ENCODE measurements at places on chromosomes 16 and 17.
A peak's percentile ranks its signal among the peaks of the same experiment; 100 is the strongest.

DNA sequence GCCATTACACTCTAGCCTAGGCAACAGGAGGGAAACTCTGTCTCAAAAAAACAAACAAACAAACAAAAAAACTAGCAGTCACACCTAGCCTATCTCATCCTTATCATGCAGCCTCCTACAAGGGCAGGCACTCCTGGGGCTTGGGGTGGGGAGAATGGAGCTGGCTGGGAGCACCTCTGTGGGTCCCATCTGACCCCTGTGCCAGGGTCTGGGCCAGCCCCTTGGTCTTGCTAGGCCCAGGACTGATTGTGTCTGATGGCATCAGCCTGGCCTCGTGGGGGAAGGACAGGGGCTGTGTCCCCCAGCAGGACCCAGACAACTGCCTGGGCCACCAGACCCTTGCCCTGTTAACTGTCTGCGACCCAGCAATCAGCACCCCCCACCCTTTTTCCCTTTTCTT lies 49.8 kb downstream of the SREBF1 start:
- no peak for DNase-seq

- DNase-seq: no peak
Observed at GRCh38 chr17:41439375-41439774, 1.4 kb downstream of the KRT38 start.

DNA sequence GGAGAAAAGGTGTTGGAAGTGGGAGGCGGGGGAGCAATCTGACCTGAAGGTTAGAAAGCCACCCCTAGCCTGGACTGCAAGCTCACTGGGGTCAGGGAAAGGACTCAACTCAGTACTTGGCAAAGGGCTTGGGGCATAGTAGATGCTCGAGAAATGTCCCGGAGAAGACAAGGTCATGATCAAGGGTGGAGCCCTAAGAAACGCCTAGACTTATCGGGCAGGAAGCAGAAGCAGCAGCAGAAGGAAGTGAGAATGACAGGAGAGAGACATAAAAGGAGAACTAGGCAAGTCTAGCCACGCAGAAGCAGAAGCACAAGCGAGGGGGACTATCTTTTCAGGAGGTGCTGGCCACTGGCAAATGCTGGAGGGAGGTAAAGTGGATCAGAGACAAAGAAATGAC lies 10.2 kb downstream of the COTL1 start:
- DNase-seq: no peak

DNA sequence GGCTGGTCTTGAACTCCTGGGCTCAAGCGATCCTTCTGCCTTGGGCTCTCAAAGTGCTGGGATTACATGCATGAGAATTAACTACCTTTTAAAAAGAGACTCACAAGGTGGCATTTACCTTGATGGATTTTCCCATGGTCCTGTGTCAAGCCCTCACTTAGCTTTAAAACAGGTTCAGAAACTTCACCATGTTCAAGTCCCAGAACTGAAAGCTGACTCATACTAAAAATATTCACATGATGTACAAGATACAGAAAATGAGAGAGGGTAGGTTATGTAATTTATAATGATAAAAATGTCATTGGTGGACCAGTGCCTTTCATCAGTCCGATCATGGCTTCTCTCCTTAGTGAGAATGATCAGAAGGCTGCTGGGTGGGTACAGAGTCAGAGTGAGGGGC lies 4.3 kb upstream of the AKAP1 start:
- no peak for DNase-seq

DNA sequence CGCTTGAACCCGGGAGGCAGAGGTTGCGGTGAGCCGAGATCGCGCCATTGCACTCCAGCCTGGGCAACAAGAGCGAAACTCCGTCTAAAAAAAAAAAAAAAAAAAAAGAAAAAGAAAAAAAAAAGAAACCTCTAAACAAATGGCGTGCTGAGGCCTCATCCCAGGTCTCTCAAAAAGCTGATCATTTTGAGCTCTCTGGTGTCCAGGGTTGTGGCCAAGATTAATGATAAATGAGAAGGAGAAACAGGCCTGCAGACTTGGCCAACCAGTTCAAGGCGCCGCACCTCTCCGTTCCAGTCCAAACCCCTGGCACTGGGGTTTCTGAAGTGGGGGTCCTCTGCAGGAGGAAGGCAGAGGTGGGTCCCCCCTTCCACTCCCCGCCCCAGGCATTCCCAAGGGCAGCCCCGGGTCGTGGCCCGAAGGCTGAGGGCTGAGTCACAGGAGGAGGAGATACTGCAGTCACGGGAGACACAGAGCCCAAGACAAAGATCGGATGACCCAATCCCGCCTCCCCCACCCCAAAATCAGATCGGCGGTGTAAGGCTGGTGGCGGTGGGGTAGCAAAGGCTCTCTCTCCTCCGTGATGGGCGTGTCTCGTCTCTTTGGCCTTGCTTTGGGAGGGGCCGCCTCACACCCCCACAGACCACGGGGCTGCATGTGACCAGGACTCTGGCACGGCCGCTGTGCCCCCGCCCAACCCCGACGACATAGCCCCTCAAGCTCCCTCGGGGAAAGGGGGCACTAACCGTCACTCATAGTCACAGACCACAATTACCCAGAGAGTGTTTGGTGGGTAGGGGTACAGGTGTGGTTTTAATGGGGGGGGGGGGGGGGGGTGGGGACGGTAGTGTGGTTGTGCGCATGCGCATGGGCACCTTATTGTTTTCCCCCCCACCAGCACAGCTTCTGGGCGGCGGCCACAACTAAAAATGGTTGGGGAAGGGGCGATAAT lies 1.1 kb downstream of the VAT1 start:
- no peak for DNase-seq

DNA sequence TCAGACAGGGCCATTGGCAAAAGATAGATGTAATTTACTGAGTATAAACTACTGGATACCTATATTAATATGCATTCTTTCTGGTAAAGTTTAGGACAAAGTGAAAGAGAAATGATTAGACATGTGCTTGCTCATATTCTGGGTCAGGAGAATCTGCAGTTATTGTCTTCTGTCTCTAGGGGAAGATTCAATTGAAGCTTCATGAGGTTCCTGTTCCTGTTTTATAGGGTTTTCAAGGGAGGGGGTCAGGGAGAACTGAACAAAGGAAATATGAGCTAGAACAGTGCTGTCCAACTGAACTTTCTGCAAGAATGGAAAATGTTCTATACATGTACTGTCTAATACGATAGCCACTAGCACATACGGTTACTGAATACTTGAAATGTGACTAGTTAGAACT lies 59.3 kb upstream of the CORO6 start:
- no peak for DNase-seq

DNA sequence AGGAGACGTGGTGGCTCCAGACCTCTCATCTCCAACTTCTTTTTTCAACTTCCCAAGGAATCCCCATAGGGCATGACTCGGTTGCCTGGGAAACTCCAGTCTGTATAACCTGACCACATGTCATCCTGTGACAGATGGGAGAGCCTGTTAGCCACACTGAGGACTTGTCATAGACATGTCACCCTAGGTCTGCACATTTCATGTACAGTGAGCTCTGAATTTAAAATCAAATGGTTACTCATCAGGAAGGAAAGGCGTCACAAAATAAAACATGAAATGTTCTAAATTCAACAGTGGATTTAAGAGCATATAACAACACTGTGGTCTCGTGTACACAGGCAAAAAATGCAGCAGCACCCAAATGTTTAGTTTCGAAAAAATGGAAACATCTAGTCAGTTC lies 22.2 kb upstream of the ADAMTS18 start:
- no peak for DNase-seq

GRCh38 chr17:43403846-43404245 lies 5.1 kb downstream of the ARL4D start:
- DNase-seq: no peak

DNA sequence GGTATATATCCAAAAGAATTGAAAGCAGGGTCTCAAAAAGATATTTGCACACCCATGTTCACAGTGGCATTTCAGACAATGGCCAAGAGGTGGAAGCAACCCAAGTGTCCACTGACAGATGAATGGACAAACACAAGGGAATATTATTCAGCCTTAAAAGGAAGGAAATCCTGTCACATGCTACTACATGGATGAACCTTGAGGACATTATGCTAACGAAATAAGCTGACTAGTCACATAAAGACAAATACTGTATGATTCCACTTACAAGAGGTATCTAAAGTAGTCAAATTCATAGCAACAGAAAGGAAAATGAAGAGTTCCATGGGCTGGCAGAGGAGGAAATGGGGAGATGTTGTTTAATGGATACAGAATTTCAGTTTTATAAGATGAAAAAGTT lies 41.4 kb downstream of the TEX2 start:
- DNase-seq: no peak

- DNase-seq: no peak
Observed at GRCh38 chr17:44913676-44914075, 1.6 kb downstream of the GFAP start.

- DNase-seq: no peak
Observed at GRCh38 chr17:61454381-61455323, 2.4 kb downstream of the TBX4 start.

GRCh38 chr16:85536411-85537330 lies 76.5 kb upstream of the GSE1 start:
- DNase-seq: no peak

GRCh38 chr16:82260212-82260795 lies 90.3 kb upstream of the MPHOSPH6 start:
- DNase-seq: no peak

- DNase-seq: no peak
Observed at GRCh38 chr17:34371405-34372100, 8.5 kb upstream of the CCL1 start.

GRCh38 chr17:10821054-10821453 lies 16.8 kb downstream of the PIRT start:
- no peak for DNase-seq

DNA sequence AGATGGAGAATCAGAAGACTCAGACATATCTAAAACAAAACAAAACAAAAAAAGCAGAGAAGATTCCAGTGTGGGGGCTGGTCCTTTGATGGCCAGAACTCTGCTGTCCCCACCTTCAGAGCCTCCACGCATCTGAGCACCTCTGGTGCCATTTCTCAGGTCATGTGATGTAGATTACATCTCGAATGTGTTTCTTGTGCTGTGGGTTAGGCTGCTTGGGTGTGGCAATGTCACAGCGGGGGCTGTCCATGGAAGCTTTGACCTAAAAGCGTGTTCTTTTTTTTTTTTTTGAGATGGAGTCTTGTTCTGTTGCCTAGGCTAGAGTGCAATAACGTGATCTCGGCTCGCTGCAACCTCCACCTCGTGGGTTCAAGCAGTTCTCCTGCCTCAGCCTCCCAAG lies 51.2 kb downstream of the PLD6 start:
- no peak for DNase-seq

GRCh38 chr16:30377812-30378235 lies 3.2 kb downstream of the MYL11 start:
- DNase-seq: peak; percentile 82

DNA sequence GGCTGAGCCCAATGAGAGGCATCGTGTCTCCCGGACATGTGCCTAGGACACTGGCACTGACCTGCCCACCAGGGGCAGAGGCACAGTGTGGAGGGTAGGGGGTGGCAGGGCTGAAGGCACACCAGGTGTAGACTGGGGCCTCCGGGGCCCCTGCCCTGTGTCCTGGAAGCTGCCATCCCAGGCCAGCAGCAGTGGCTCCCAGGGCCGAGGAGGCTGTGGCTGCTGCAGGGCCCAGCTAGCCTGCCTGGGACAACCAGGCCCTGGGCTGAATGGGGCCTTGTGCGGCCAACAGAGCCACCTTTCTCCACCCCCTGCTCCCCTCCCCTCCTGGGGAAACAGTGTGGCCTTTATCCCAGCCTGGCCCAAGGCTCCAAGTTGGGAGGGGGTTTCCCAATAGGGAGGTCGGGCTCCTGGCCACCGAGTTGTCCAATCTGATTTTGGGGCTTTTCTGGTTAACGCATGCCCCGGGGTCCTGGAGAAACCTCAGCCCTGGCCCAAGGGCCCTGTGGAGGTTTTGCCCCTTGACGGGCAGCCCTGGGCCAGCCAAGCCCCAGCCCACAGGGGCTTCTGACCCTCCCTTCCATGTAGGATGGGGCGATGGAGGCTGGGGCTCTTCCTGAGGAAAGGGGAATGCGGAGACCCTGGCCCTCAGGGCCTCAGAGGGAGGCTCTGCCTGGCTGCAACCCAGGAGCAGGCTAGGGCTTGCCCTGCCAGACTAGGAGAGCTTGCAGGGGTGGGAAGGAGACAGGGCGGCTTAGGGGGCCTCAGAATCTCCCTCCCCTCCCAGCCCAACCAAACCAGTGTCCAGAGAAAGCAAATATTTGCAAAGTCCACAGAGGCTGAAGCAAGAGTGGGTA lies 4.2 kb downstream of the MTSS2 start:
- DNase-seq: no peak

DNA sequence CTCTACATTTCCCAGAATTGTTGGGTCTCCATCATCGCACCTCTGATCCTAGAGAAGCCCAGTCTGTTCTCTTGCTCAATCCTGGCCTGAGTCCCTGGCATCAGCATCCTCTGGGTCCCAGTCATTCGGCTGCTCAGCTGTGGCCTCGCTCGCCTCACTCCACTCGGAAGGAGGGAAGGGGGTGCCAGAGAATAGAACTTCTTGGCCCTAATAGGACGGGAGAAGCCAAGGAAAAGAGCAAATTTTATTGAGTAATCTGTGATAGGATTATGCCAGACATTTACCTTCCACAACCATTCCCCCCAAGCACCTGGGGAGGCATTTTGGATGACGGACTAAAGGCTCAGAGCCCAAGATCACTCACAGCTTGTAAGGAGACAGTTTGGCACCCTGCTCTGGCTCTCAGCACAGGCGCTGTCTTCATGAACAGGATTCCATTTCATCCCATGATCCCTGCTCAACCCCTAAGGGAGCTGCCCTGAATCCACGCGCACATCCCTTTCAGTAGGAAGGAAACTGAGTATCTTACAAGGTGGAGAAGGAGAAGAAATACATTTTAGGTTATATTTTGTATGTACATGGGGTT lies 498 bp upstream of the CLEC10A start:
- DNase-seq: no peak

- no peak for DNase-seq
Observed at GRCh38 chr17:45906237-45906636, 11.9 kb downstream of the MAPT start.

DNA sequence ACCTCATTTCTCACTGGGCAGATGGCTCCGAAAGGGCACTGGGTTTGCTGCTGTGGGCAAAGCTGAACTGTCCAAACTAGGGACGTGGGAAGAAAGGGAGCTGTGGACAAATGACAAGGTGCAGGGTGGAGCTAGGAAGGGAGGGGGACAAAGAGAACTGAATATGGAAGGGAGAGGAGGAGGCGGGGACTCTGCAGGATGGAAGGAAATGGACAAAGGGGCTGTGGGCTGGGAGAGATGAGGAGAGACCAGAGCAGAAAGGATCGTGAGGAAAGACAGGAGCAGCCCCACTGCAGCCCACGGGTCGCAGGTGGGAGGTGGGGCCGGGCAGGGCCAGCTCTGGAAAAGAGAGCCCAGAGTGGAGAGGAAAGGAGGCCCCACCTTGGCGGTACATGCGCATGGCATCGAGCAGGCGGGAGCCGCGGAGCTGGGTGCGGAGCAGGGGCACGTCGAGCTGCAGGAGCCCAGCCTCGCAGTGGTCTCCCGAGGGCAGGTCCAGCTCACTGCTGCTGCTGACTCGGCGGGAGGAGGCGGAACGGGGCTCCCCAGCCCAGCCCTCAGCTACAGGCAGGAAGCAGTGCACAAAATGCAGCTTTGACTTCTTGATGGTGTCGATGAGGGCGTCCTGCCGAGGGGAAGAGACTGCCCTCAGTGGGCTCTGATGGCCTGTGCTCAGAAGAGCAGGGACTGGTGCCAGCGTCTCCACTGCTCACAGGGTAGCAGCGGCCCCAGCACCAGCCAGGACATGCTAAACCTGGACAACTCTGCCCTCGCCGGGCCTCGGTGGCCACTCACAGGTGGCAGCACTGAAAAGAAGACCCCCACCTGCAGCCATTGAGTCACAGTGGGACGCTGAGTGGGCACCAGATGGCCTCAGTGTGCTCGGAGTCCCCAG lies 66.8 kb downstream of the PIPOX start:
- no peak for DNase-seq
